Aorta (tissue), 5 donors: ENCODE measurements at places on chromosomes 5 and 9. TPM values are rescaled to one million over a fixed set of nuclear protein-coding genes. Genes with fewer than 3 reads are reported as not detected.
A peak's percentile ranks its signal among the peaks of the same experiment; 100 is the strongest.

GRCh38 chr5:73799401-73799972 is 173.5 kb downstream of the ARHGEF28 start:
- H3K36me3 ChIP-seq: no peaks in the 10 kb centered on the region
- H3K27me3 ChIP-seq: no peaks in the 10 kb centered on the region
- no peak overlapping the region for H3K4me3 ChIP-seq
- H3K27ac ChIP-seq: no peak overlapping the region
- H3K4me1 ChIP-seq: no peaks in the 10 kb centered on the region
- no peak for DNase-seq

GRCh38 chr5:162160401-162160800 is 92.8 kb downstream of the GABRG2 start:
- H3K27me3 ChIP-seq: no peaks in the 10 kb centered on the region
- no peaks in the 10 kb centered on the region for H3K4me1 ChIP-seq
- no peak overlapping the region for H3K4me3 ChIP-seq
- no peak for DNase-seq
- H3K27ac ChIP-seq: no peak overlapping the region
- H3K36me3 ChIP-seq: no peaks in the 10 kb centered on the region

- DNase-seq: no peak
- no peaks in the 10 kb centered on the region for H3K4me1 ChIP-seq
- H3K27ac ChIP-seq: no peak overlapping the region
- H3K27me3 ChIP-seq: no peaks in the 10 kb centered on the region
Measured at GRCh38 chr5:8953016-8953415, 592.9 kb downstream of the SEMA5A start.

DNA sequence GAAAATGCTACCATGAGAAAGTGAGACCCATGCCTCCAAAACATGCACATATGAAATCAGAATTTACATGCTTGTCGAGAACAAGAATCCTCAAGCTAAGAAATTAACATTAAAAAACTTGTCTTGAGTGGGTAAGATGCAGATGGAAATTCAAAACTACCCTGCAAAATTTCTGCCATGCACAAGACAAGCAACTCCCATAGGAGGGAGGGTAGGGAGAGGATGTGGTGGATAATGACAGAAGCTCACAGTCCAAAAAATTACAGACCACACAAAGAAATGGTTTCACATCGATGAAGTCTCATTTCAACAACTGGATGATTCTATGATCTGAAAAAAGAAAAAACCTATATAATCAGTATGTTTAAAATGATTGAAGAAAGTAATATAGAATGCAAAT is 319.9 kb upstream of the PTGER4 start:
- no peaks in the 10 kb centered on the region for H3K4me1 ChIP-seq
- no peak overlapping the region for H3K27ac ChIP-seq
- no peak overlapping the region for H3K4me3 ChIP-seq
- no peaks in the 10 kb centered on the region for H3K36me3 ChIP-seq

- H3K27ac ChIP-seq: no peak overlapping the region
- peaks cover 3% of the 10 kb centered on the region for H3K36me3 ChIP-seq
Measured at GRCh38 chr5:34905564-34905963, 9.7 kb downstream of the RAD1 start.

- no peak overlapping the region for H3K27ac ChIP-seq
- H3K27me3 ChIP-seq: no peaks in the 10 kb centered on the region
- H3K36me3 ChIP-seq: no peaks in the 10 kb centered on the region
- no peak for DNase-seq
- H3K4me3 ChIP-seq: no peak overlapping the region
- peaks cover 4% of the 10 kb centered on the region for H3K4me1 ChIP-seq
Measured at GRCh38 chr5:65043843-65044359, 275.2 kb downstream of the CWC27 start.

DNA sequence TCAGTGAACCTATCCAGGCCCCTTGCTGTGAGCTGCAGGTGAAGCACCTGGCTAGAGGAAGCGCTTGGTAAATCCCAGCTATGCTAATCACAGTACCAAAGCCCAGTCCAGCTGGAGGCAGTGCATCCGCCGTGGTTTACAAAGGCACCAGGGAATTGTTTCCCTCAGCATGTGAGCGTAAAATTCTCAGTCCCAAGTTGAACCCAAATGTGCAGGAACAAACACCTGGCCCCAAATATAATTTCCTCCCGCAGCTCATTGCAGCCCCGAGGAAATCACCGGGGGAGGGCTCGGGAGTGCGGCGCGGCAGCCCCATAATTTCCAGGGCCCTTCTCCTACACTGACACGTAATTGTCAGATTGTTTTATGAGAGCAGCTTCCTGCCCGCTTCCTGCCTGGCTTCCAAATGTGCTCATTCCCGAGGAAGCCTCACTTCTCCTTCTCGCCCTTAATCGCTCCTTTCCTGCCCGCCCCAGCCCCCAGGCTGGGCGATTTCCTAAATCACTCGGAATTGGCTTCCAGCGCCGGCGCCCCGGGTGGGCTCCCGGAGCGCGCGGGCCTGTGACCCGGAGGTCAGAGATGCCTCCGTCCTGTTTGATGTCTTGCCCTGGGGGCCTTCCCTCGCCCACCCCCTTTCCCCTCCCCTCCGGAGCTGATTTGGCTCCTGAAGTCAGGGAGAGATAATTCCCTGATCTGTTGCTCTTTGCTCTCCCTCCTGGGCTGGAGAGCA is 134.4 kb downstream of the FGF1 start:
- H3K27me3 ChIP-seq: no peaks in the 10 kb centered on the region
- no peak overlapping the region for H3K4me3 ChIP-seq
- no peak overlapping the region for H3K27ac ChIP-seq
- no peaks in the 10 kb centered on the region for H3K4me1 ChIP-seq

DNA sequence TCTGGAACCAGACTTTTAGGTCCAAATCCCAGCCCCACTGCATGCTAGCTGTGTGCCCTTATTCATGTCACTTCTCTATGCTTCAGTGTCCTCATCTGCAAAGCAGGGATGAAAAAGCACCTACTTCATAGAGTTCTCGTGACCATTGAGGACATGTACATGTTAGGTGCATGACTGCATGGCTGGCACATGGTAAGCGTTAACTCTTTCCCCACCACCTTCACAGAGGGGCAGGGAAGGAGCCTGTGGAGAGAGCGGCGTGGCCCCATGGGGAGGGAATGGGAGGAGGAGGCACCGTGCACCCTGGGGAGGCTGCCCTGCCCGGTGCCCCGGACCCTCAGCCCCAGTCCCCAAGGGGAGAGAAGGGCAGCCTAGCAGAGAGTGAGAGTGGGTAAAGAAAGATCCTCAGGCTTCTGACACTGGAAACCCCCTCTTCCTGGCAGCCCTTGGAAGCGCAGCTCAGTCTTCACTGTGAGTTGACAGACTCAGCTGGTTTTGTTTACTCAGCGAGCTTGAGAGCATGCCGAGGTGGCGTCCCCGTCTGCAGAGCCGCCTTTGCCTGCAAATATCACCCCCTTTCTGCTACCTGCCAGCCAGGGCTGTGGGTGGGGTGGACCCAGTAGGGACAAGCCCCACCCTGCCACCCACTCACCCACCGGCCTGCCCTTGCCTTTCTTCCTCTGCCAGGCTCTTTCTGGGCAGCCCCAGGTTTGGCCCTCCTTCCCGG is 10.6 kb upstream of the ANGPTL2 start:
- H3K4me3 ChIP-seq: no peak overlapping the region
- peaks cover 6% of the 10 kb centered on the region for H3K4me1 ChIP-seq
- peak overlapping the region; percentile 37 for H3K27ac ChIP-seq
- no peak for DNase-seq
- H3K36me3 ChIP-seq: no peaks in the 10 kb centered on the region
- H3K27me3 ChIP-seq: no peaks in the 10 kb centered on the region

GRCh38 chr9:117927354-117927753 is 223.2 kb downstream of the TLR4 start:
- H3K27ac ChIP-seq: no peak overlapping the region
- H3K27me3 ChIP-seq: peaks cover 1% of the 10 kb centered on the region
- no peak overlapping the region for H3K4me3 ChIP-seq
- no peaks in the 10 kb centered on the region for H3K4me1 ChIP-seq
- no peaks in the 10 kb centered on the region for H3K36me3 ChIP-seq
- no peak for DNase-seq

GRCh38 chr9:127452691-127453090 is 1.4 kb downstream of the LRSAM1 start:
- no peak overlapping the region for H3K4me3 ChIP-seq
- H3K27ac ChIP-seq: no peak overlapping the region
- H3K27me3 ChIP-seq: no peaks in the 10 kb centered on the region
- no peak for DNase-seq
- H3K36me3 ChIP-seq: no peaks in the 10 kb centered on the region

DNA sequence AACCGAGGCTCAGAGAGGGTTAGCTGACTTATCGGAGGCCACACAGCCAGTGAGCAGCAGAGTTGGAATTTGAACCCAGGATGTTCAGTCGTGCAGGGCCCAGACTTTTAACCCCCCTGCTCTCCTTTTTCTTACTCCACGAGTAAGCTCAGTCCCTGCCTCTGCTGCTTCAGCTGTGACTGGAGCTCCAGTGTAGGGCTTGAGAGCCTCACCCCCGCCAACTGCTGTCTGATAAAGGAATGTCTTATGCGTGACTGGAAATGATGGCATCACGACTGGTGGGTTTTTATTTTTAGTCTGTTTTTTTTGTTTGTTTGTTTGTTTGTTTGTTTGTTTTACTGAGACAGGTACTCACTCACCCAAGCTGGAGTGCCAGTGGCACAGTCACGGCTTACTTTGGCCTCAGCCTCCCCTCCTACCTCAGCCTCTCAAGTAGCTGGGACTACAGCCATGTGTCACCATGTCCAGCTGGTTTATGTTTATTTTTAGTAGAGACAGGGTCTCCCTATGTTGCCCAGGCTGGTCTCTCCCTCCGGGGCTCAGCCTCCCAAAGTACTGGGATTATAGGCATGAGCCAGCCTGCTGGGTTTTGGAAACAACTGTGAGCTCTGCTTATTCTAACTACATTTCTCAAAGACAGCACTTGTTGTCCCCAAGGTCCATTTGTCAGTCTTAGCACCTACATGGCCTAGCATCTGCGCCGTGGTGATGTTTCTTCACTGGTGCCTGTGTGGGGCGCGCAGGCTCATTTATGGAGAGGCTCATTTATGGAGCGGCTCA is 52.5 kb upstream of the NCS1 start:
- no peak overlapping the region for H3K27ac ChIP-seq
- no peaks in the 10 kb centered on the region for H3K27me3 ChIP-seq
- no peak overlapping the region for H3K4me3 ChIP-seq
- H3K36me3 ChIP-seq: no peaks in the 10 kb centered on the region

DNA sequence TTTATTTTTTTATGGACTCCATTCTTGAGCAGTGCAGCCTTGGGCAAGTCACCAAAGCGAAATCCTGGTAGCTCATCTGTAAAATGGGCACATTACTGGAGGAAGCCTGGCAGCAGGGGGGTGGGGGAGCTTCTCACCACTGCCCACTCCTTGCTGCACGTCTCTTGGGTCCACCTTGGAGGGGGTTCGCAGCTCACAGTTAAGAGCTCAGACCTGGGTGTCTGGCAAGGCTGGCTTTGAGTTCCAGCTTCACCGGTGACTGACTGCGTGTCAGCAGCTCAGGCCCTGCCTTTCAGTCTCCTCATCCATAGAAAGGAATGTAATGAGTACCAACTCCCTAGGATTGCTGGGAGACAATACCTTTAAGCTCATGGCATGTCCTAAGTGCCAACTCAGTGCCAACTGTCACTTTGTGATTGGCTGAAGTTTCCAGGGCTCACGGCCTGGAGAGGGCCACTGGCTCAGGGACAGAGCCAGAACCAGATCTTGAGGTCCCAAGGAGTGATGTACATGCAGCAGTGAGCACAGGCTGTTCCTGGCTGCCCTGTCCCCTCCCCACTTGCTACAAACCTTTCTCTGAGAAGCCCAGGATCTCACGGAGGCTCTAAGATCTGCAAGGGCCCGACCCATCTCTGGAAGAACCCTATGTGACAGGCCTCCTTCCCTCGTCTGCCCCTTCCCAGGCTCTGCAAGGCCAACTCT is 72.9 kb downstream of the C9orf50 start:
- peak; percentile 62 for DNase-seq
- H3K27ac ChIP-seq: peak overlapping the region; percentile 95
- no peaks in the 10 kb centered on the region for H3K4me1 ChIP-seq
- H3K4me3 ChIP-seq: no peak overlapping the region
- no peaks in the 10 kb centered on the region for H3K36me3 ChIP-seq

GRCh38 chr9:35367451-35367850 is 122.5 kb upstream of the RUSC2 start:
- DNase-seq: no peak
- H3K4me3 ChIP-seq: no peak overlapping the region
- peak overlapping the region; percentile 17 for H3K27ac ChIP-seq
- H3K4me1 ChIP-seq: no peaks in the 10 kb centered on the region

DNA sequence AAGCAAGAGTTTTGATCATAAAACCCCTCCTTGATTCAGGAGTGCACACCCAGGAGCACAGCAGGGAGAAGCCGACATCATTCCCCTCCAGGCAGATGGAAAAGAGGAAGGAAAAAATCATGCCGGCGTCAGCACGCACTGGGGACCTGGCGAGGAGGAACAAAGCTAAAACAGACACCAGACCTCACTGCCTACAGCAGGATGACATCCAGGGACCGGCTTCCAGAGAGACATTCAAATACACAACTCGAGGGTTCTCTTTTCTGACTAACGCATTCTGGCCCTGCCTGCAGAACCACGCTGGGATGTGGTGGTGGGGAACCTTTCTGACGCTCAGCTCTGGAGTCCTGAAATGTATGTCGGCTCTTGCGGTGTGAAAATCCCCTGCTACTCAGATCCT is 2.7 kb downstream of the UBAC1 start:
- H3K27me3 ChIP-seq: no peaks in the 10 kb centered on the region
- H3K27ac ChIP-seq: no peak overlapping the region
- no peaks in the 10 kb centered on the region for H3K4me1 ChIP-seq
- DNase-seq: peak; percentile 76
- no peaks in the 10 kb centered on the region for H3K36me3 ChIP-seq
- no peak overlapping the region for H3K4me3 ChIP-seq

DNA sequence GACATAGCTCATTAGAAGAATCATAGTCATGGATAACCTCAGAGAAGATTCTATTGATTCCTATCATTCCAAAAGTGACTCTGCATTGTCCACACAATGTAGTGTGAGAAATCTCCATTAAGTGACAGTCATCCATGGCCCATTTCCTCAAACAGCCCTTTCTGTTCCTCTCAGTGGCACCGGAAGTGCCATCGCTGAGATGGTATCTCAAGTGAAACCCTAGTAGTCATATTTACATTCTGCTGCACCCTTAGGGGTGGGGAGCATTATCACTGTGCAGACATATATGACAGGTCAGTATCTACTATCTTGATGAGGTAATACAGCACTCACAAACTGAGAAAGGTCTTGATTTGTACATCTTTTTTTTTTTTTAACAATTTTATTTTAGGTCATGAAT is 55.4 kb upstream of the MIER3 start:
- H3K36me3 ChIP-seq: no peaks in the 10 kb centered on the region
- no peak overlapping the region for H3K4me3 ChIP-seq
- no peaks in the 10 kb centered on the region for H3K27me3 ChIP-seq
- no peaks in the 10 kb centered on the region for H3K4me1 ChIP-seq

GRCh38 chr5:154895606-154896561 is 37.5 kb downstream of the CNOT8 start:
- H3K36me3 ChIP-seq: peaks cover 10% of the 10 kb centered on the region
- H3K4me1 ChIP-seq: no peaks in the 10 kb centered on the region
- H3K27ac ChIP-seq: no peak overlapping the region

- no peaks in the 10 kb centered on the region for H3K27me3 ChIP-seq
- no peak for DNase-seq
- no peaks in the 10 kb centered on the region for H3K4me1 ChIP-seq
- no peak overlapping the region for H3K4me3 ChIP-seq
Measured at GRCh38 chr9:92180669-92181181, 65.5 kb upstream of the SPTLC1 start.

Gene VCAN
- 849 TPM for total RNA-seq

Gene CTNND2
- total RNA-seq: 0.24 TPM

Gene MTAP
- 41.1 TPM for total RNA-seq

Gene MYMK
- total RNA-seq: not detected

Gene IRGM
- total RNA-seq: 0.30 TPM

Gene PCDHGA3
- total RNA-seq: 7.4 TPM

Gene SAPCD2
- total RNA-seq: 0.60 TPM

Gene ERAP2
- total RNA-seq: 24.2 TPM

Gene CDHR2
- not detected for total RNA-seq

Gene ARL14EPL
- not detected for total RNA-seq

Gene C6
- 1.7 TPM for total RNA-seq

Gene MRRF
- 20.5 TPM for total RNA-seq
